GM12865 (cell line): ENCODE measurements at places on chromosomes 2 and 18.

- DNase-seq, result no peak
These were observed 74.3 kb downstream of the IRS1 start for GRCh38 chr2:226725126-226725860.

DNA sequence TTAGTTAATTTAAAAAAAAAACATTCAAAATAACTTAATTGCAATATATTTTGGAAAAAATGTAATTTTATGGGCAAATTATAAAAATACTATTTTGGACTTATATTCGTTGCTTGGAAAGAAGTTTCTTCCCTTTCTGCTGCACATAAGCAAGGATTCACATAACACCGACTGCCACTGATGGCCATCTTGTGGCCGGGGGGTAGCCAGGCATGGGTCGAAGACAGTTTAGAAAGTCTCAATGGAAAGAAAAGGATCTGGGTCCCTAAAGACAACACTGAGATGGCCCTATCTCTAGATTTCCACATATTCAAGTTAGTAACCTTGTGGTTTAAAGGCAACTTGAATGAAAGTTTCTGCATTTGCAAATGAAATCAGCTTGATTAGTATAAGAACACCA lies 318.6 kb downstream of the AKAIN1 start:
- no peak for DNase-seq

GRCh38 chr2:20170704-20171250 lies 54.2 kb downstream of the SDC1 start:
- DNase-seq, result no peak

GRCh38 chr18:59021500-59021899 lies 118.2 kb upstream of the SEC11C start:
- no peak for DNase-seq

DNA sequence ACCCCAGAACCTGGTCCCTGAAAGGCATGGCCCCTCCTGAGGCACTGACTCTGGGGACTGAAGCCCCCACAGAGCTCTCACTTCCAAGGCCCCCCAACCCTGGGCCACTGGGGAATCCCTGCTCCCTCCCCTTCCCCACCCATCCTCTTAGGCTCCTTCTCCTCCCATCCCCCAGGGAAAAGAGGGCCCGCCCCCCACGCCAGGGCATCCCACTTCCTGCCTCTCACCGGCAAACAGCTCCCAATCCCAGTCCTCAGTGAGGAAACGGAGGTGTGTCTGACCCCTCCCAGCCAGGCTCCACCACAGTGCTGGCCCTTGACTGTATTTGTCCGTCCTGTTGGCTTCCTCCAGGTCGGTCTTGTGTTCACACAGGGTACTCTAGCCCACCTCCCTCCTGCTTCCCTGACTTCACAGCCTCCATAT lies 35.0 kb upstream of the PTMA start:
- DNase-seq, result peak; percentile 29

DNA sequence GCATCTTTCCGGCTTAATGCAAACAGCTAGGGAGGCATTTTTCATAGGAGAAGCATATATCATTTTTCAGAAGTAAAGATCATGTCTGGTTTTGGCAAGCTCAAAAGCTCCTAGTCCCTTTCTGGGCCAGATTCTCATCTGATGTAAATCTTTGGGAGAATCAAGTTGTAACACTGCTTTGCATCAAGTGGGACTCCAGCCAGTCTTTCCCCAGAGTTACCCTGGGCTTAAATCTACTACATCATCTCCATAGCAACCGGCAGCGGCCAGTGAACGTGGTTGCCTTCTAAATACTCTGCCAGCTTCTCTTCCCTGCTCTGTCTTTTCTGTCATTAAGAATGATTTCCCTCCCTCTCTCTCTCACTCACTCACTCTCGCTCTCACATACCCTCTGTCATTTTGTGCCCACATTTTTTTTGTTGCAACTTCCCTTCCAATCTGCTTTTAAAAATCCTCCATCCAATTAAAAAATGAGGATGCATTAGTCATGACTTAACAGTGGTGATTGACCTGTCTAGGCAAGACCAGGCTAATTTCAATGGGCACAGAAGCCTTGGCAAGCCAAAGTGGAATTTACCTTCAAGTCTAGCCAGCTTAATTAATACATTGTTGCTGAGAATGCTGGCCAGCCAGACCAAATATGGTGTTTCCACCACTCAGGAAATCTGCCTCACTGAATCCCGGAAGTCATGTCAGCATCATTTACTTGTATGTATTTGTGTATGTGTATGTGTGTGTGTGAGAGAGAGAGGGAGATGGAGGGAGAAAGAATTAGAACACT lies 93.0 kb downstream of the NRP2 start:
- DNase-seq, result peak; percentile 27

DNA sequence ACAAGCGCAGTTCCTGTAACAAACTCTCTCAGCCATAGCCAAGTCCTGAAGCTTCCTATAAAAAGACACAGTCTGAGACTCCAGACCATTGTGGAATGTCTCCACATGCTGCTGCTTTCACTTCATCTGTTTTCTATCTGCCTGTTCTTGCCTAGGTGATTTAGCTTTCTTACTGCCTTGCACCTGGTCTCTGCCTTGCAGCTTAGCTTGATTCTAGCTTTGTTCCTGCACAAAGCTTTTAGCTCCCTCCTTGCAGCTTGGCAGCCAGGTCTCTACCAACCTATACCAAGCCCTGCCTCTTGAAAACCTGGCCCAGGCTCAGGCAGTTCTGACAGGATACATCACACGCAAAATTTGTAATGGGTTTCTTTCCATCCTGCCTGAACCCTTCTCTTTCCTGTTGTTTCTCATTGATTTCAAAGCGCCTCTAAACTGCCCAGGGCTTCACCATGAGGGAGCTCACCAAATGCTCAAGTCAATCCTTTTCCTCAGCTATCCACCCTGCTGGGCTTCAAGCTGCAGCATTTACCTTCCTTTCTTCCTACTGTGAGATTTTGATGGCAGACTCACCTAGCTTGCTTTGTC lies 941.3 kb upstream of the NXPH2 start:
- no peak for DNase-seq
